ENCODE measurements at places on chromosomes 16 and 17. TPM values are rescaled to one million over a fixed set of nuclear protein-coding genes. Genes with fewer than 3 reads are reported as not detected.
A peak's percentile ranks its signal among the peaks of the same experiment; 100 is the strongest.

GRCh38 chr16:86225905-86226371 is 284.4 kb upstream of the FOXF1 start:
- peak; percentile 28 for DNase-seq

- DNase-seq = no peak
Observed at GRCh38 chr17:80486692-80487091, 10.3 kb upstream of the NPTX1 start.

- DNase-seq = no peak
Observed at GRCh38 chr17:41171886-41172285, 3.9 kb upstream of the KRTAP4-3 start.

- DNase-seq = peak; percentile 63
Observed at GRCh38 chr16:27867122-27868110, 196.1 kb downstream of the GSG1L start.

DNA sequence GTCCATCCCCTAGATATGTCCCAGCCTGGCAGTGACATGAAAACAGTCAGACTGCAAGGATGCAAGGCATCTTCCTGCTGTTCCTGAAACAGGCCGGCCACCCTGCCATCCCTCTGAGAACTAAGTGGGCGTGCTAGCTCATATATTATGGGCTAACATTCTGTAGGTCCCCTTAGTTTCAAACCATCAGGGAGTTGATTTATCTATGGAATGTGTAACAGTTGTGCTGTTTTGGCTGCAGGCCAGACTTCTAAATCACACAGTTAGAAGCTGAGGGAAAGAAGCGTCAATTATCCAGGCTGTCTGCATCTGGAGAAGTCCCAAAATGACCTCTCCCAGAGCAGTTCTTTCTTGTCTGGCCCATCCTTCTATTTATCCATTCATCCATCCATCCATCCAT is 102.7 kb upstream of the DNAH9 start:
- no peak for DNase-seq

DNA sequence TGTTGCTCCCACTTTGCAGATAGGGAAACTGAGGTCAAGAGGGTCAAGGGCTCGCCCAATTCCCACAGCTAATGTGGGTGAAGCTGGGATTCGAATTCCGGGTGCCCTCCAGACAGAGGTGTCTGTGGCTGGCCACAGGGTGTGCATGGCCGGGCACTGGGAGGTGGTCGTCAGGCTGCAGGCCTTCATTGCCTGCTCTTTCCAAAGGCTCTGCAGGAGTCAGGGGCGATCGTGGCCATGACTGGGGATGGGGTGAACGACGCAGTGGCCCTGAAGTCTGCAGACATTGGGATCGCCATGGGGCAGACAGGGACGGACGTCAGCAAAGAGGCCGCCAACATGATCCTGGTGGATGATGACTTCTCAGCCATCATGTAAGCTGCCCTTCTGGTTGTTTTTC is 49.8 kb downstream of the MEAK7 start:
- peak; percentile 41 for DNase-seq

DNA sequence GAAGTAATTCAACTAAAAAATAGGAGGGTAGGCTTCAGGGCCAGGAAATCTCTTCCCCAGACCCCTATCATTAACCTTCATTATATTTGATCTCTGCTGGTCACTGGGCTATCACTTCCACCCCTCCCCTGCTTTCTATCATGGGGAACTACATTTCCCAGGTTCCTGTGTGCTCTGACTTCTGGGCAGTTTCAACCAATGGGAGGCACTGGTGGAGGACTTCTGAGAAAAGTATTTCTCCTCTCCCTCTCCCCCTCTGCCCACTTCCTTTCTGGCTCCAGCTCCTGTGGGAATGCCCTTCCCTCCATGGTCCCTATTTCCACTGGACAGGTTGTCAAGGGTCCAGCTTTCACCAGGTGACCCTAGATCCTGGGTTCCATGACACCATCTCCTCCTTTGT is 364.4 kb downstream of the C16orf95 start:
- no peak for DNase-seq

DNA sequence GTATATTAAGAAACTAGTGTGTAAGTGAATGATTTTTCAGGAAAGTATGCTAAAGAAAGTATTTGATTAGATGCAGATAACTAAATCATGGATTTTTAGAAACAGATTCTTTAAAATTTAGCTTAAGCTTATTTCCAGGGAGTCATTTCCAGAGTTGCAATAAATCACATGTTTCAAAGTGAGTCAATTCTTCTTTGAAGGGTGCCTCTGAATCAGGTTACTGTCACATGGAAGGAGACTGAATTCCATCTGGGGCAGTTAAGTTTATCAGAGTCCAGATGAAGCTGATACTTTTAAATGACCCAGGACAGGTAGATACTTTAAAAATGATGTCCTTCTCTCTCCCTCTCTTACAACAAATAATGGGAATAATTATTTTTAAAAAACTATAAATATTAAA is 5.0 kb downstream of the MFSD11 start:
- no peak for DNase-seq

GRCh38 chr16:79250502-79251098 is 349.9 kb downstream of the MAF start:
- no peak for DNase-seq

GRCh38 chr17:39969375-39969774 is 6.6 kb downstream of the GSDMA start:
- no peak for DNase-seq

GRCh38 chr16:11546608-11547061 is 40.1 kb downstream of the LITAF start:
- no peak for DNase-seq

DNA sequence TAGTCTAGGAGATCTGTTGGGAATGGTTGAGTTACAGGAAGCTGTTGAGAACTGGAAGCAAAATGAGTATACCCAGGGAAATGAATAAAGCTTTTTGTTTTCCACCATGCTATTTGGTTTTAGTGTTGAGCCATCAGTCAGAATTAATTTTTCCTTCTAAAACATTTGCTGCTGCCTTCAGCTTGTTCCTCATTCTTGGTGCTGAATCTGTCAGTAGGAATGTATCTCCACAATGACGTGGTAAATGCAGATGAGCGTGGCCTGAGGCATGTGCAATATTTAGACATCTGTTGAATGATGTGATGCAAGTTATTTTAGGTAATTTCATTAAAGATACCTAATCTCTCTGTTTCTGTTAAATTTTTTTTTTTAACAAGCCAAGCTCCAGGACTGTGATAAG is 10.9 kb downstream of the HAPSTR1 start:
- no peak for DNase-seq

DNA sequence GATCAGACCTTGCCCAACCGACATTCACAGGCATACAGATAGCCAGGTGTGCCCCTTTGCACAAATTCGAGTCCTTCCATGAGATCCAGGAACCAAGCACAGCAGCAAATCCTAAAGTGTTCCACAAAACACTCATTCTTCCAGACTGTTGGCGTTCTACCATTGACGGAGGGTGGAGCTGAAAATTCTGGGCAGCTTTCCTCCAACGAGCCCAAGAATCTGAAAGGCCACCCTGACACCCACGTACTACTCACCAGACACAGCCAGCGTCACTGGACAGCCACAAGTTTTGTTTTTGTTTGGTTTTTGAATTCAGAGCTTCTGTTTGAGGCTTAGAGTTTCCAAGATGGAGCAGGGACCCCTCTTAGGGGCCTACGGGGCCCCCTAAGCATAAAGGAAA is 83.8 kb downstream of the PMP22 start:
- no peak for DNase-seq

TBC1D3B gene
- total RNA-seq = 8.9 TPM

PLLP gene
- total RNA-seq = 121 TPM

C17orf107 gene
- total RNA-seq = 2.4 TPM

NUDT16L1 gene
- total RNA-seq = 21.3 TPM

PRAC1 gene
- not detected for total RNA-seq

GAST gene
- not detected for total RNA-seq

ARMC5 gene
- total RNA-seq = 10.0 TPM

KRT27 gene
- total RNA-seq = 1.2 TPM

Data from sciatic nerve (tissue), 2 donors.